ENCODE measurements at places on chromosomes 2 and 18. TPM values are rescaled to one million over a fixed set of nuclear protein-coding genes. Genes with fewer than 3 reads are reported as not detected.
A peak's percentile ranks its signal among the peaks of the same experiment; 100 is the strongest.

DNA sequence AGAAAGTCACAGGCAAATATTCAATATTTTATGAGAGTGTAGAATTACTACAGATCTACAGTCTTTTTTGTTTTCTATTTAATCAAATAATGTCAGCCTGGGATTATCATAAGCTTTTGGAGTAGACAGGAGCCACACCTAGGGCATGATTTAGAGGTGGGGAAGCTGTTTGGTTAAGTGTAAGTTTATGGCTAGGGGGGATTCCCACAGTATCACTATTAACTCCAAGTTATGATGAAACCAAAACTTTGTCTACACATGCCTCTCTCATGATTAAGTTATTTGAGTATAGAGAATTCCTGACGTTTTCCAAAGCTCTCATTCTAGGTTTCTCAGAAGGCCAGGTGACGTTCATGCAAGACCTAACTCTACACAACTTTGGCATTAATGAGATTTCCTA, 2.1 kb downstream of the SERPINB10 start:
- DNase-seq, result no peak

DNA sequence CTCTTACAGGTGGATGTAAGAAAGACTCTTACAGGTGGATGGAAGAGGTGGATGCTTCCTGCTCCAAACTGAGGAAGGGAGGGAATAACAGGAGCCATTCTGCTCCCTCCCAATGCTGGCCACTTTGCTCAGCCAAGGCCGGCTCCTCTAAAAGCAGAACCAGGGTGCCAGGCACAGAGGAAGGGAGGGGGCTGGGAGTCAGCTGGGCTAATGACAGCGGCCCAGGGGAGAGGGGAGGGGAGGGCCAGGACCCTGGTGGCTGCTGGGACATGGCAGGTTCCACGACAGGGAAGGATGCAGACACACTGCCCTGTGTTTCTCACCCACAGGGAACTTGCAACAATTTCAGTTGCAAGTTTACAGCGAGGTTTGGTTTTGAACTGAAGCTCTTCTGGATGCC, 173.4 kb downstream of the ANAPC1 start:
- no peak for DNase-seq

DNA sequence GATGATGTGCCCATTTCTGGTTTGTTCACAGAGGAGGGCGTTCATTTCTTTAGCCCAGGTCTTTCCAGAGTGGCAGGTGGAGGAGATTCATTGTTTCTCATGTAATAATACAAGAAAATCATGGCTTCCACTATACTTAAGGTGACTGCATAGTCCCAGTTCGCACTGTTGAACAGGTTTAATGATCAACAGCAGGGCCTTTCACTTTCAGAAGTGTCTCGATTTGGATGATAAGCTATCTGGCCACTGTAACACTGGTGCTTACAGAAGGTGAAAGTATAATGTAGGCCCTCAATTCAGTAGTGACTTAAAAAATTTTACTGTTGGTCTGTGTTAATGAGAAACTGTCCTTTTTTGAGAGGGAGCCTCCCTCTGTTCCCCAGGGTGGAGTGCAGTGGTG, 1.4 kb downstream of the RMC1 start:
- no peak for DNase-seq

GRCh38 chr2:212227755-212228154, 310.8 kb downstream of the ERBB4 start:
- DNase-seq, result no peak

DNA sequence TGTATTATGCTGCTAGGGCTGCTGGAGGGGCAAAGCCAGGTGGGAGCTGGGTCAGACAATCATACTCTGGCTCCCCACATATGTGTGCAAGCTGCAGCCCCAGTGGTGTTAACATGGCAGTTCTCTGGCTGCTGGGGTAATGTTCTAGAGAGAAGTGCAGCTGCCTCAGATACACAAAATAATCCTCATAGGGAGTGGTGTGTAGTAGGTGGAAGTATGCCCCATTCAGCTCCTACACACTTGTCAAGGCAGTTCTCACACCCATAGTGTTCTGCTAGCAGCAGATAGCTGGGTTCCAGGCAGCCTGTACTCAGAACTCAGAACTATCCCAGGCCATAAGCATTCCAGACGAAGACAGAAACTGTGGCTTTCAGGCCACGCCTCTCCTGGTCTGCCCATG, 87.9 kb upstream of the NT5C1B start:
- DNase-seq, result no peak

GRCh38 chr2:26001743-26002351, 19.6 kb upstream of the KIF3C start:
- peak; percentile 60 for DNase-seq

The LBX2 gene
- 0.99 TPM for total RNA-seq

The SLC16A14 gene
- total RNA-seq, result 7.9 TPM

The PTGR3 gene
- total RNA-seq, result 43.4 TPM
